ENCODE measurements at places on chromosomes 2 and 18. TPM values are rescaled to one million over a fixed set of nuclear protein-coding genes. Genes with fewer than 3 reads are reported as not detected.
A peak's percentile ranks its signal among the peaks of the same experiment; 100 is the strongest.

- DNase-seq, result no peak
Measured at GRCh38 chr2:129763190-129763846, 216.1 kb upstream of the RAB6C start.

- DNase-seq, result no peak
Measured at GRCh38 chr2:119464981-119465380, 33.3 kb downstream of the TMEM37 start.

DNA sequence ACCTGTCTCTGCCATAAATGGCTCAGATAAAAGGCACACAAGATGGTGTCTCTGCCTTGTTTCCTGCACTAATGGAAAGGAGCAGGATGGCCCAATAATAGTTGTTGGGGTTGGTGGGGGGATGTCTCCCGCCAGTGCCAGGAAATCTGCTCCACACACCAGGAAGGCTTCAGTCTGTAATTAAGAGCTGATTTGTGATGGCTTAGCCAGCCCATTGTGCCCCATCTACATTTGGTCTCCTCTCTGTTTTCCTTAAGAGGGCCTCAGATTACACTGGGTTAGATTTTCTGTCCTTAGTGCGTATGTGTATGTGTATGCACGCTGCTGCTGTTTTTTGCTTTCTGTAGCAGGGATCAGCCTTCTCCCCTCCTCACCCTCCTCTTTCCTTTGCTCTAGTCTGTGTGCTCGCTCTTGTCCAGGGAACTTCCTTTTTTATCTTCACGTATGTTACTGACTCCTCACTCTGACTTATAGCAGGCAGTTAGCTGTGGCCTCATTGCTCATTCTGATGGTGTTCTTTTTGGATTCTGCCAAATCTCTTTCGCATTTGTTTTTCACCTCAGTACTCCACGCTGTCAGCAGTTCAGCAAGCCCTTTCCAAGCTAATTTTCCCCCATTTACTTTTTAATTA, 33.4 kb upstream of the MGAT5 start:
- DNase-seq, result no peak

DNA sequence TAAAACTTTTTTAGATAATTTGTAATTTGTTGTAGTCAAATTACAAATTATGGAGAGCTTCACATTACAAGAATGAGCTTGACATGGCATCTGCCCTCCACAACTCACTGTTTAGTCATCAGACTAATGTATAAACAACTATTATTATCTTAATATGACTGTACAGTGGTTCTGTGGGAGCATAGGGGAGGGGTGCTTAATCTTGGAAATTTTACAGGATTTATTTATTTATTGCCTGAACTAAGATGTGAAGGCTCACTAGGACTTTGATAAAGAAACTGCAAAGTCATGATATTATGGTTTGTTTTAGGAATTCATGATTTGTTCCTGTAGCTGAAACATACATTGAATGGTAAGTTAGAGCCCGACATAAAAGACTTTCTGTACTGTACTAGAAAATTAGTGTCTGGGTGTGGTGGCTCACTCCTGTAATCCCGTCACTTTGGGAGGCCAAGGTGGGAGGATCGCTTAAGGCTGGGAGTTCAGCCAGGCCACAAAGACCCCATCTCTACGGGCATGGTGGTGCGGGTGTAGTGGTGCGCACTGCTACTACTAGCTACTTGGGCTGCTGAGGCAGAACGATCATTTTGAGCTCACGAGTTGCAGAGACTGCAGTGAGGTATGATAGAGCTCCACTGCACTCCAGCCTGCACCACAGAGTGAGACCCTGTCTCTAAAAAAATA, 2.1 kb downstream of the MARCHF7 start:
- DNase-seq, result no peak

- DNase-seq, result no peak
Measured at GRCh38 chr2:199312931-199313330, 144.8 kb downstream of the SATB2 start.

DNA sequence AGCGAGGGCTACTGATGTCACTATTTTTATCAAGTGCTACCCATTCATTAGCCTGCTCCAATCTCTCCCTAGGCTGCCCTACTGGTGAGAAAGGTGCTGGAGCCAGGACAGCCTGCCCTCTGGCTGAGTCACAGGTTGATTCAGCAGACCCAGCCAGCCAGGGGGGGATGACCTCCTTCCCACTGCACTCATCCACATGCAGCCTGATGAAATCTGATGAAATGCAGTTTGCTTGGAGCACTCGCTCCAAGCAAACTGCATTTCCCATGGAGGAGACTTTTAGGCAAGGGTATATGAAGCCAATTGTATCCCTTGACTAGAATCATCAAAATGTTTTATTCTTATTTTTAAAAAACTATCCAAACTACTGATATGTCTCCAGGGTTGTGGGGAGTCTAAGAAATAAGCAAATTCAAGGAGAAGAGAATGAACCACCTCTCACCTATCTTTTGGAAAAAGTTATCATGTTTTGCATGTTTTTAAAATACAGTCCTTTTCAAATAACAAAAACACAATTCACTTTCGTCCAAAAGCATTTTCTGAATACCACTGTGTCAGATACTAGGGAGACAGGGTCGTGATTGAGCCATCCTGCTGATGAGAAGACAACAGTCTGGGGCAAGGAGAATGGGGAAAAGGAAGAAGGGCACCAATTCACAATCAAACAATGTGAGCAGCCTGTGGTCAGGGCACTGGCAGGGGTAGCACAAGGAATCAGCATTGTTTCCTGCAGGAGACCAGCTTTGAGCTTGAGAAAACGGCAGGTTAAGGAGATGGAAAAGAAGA, 128.3 kb downstream of the AFF3 start:
- no peak for DNase-seq

DNA sequence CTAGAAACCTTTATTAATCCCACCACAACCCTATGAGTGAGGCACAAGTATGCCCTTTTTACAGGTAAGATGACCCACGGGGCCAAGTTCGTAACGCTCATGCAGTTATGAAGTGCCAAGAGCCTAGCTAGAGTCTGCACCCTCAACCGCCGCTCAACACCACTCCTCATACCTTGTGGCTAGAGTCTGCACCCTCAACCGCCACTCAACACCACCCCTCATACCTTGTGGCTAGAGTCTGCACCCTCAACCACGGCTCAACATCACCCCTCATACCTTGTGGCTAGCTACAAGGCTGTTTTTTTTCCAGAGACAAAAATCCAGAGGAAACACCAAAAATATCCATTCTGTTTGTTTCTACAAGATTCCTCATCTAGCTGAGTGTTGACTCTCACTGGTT, 4.6 kb downstream of the TXNL4A start:
- no peak for DNase-seq

DNA sequence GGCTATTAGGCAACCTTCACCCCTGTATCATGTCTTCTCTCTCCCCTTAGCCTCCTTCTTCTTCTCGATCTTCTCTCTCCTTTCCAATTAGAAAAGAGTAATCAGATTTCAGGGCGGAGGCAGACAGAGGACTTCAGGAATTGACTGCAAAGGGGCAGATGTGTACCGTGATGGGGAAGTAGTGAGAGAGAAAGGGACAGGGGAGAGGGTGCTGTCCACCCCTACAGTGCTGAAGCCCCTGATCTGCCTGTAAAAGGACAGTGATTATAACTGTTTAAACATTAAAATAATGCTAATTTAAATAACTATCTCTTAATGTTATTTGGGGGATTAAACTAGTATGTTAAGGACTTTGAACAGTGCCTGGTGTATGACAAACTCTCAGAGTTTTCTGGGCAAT, 178.5 kb downstream of the ACTR3 start:
- no peak for DNase-seq

GRCh38 chr18:58572181-58572580, 56.7 kb downstream of the ALPK2 start:
- DNase-seq, result no peak

GRCh38 chr2:217481577-217481976, 521.2 kb downstream of the TNS1 start:
- no peak for DNase-seq

- no peak for DNase-seq
Measured at GRCh38 chr2:128834207-128834879, 515.7 kb upstream of the HS6ST1 start.

- DNase-seq, result no peak
Measured at GRCh38 chr2:29619689-29620088, 301.7 kb downstream of the ALK start.

GRCh38 chr2:111100765-111101162, 19.9 kb upstream of the BCL2L11 start:
- no peak for DNase-seq

GRCh38 chr2:37711308-37711731, 39.9 kb upstream of the CDC42EP3 start:
- peak; percentile 55 for DNase-seq

- no peak for DNase-seq
Measured at GRCh38 chr18:79634593-79635426, 44.8 kb upstream of the CTDP1 start.

DNA sequence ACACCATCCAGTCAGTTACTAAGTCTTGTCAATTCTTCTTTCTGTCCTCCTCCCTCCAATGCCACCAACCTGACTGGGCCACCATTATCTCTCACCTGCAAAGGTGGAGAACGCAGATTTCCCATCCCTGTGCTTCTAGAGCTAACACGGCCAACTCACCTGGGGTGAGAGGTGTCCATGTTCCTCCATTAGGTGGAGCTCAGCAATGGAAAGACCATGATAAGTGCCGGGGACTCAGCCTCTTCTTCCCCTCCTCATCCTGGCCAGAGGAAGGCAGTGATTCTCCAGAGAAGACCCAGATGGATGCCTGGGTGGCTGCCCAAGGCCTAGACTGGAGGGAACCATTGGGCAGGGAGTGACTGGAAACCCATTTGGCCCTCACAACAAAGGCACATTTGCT, 48.1 kb upstream of the SLC1A4 start:
- no peak for DNase-seq

- DNase-seq, result no peak
Measured at GRCh38 chr2:231397928-231398294, 2.4 kb downstream of the B3GNT7 start.

DNA sequence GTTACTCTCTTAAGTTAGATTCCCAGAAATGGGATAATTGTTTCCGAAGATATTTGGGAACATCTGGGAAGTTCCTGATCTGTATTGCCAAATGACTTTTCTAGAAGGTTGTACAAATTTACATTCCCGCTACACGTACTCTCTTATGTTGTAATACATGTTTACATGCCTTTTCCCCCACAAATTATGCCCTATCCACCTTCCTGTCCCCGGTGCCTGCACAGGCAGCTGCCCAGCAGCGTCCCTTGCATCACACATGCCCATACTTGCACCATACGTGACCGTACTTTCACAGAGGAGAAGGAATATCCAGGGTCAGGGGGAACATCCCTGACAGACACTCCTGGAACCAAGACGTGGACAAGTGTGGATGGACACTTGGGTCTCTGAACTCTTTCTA, 24.2 kb upstream of the KLF11 start:
- no peak for DNase-seq

- no peak for DNase-seq
Measured at GRCh38 chr18:27609221-27609620, 424.1 kb upstream of the CHST9 start.

- no peak for DNase-seq
Measured at GRCh38 chr18:23194155-23194996, 59.1 kb downstream of the CABLES1 start.

DNA sequence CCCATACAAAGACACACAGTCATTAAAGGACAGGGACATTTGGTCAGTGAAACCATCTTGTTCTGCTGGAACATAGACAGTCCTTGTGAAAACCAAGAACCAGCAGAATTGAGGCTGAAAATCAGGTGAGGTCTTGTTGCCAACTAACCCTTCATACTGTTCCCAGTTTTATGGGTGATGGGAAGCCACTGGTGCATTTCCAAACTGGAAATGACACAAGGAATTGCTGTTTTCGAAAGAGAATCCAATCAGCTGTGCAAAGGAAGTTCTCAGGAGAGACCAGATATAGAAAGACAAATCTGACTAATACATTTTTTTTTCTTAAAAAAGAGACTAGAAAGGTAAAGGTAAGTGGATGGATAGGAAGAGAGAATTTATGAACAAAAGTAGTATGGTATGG, 948.2 kb downstream of the TSN start:
- no peak for DNase-seq

GRCh38 chr18:22283116-22283395, 113.7 kb downstream of the GATA6 start:
- DNase-seq, result no peak

DNA sequence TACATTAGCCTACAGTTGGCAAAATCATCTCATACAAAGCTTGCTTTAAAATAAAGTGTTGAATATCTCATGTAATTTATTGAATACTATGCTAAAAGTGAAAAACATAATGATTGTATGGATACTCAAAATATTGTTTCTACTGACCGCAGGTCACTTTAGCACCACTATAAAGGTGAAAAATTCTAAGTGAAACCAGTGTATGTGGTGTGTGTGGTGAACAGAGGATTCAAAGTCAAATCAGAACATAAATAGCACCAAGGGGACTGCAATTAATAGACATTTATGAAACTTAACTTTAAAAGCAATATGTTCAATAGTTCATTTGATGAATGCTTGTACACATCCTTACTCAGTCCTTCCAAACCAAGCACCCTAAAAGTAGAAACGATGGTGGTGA, 145.8 kb downstream of the AKAIN1 start:
- DNase-seq, result no peak

DNA sequence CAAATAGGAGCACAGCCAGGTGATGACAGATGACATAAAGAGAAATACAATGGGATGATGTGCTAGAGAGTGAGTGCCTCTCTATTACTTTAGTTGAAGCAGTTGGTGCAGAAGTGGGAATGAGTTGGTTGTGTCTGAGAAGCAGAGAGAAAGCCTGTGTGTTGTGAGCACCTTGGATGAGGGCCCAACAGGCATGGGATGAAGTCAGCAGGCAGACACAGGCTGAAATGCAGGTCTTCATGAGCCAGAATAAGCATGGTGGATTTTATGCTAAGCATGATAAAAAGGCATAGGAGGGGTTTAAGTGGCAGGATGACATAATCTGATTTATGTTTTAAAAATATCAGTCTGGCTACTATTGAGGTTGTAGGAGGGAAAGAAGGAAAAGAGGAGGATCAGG, 71.5 kb downstream of the KLHL14 start:
- DNase-seq, result no peak

GRCh38 chr2:28565720-28566295, 69.9 kb downstream of the PLB1 start:
- no peak for DNase-seq

DNA sequence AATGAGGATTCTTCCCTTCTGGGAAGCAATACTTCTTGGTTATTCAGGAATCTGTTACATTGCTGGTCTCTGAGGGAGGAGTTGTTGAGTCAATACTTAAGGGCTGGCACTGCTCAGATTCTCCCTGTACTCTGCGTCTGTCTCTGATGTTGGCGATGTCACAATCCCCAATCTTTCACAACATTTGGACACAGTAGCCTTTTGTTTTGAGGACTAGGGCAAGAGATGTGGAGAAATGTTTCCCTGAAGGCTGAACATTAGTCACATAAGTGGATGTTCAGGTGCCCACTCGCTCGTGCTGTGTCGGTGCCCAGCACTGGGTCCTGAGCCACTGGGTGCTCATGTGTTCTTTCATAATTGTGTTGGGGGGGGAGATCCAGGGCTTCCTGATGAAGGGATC, 55.0 kb downstream of the MAPK4 start:
- DNase-seq, result no peak

Gene LAMA1
- not detected for polyA plus RNA-seq

Gene NRP2
- polyA plus RNA-seq, result not detected

Gene LBX2
- not detected for polyA plus RNA-seq

Gene TMEM87B
- polyA plus RNA-seq, result 12.5 TPM

Gene MYO7B
- not detected for polyA plus RNA-seq

Gene CFAP221
- polyA plus RNA-seq, result not detected

Gene LYG2
- polyA plus RNA-seq, result not detected

Gene COLEC11
- 0.30 TPM for polyA plus RNA-seq

Gene NCL
- 593 TPM for polyA plus RNA-seq

Gene CDH19
- polyA plus RNA-seq, result not detected

Gene SERPINB10
- polyA plus RNA-seq, result not detected

Gene MERTK
- polyA plus RNA-seq, result 0.09 TPM

Gene EEF1B2
- 784 TPM for polyA plus RNA-seq

Gene TEX261
- polyA plus RNA-seq, result 43.0 TPM

Gene ZNF519
- 4.6 TPM for polyA plus RNA-seq

Gene SCN2A
- polyA plus RNA-seq, result not detected

Data from CD4-positive, alpha-beta memory T cell (primary cell).